HT1080 (cell line): ENCODE measurements at places on chromosomes 6 and 20. TPM values are rescaled to one million over a fixed set of nuclear protein-coding genes. Genes with fewer than 3 reads are reported as not detected.

GRCh38 chr6:593139-593906 is 63.6 kb downstream of the HUS1B start:
- peak; percentile 52 for DNase-seq

DNA sequence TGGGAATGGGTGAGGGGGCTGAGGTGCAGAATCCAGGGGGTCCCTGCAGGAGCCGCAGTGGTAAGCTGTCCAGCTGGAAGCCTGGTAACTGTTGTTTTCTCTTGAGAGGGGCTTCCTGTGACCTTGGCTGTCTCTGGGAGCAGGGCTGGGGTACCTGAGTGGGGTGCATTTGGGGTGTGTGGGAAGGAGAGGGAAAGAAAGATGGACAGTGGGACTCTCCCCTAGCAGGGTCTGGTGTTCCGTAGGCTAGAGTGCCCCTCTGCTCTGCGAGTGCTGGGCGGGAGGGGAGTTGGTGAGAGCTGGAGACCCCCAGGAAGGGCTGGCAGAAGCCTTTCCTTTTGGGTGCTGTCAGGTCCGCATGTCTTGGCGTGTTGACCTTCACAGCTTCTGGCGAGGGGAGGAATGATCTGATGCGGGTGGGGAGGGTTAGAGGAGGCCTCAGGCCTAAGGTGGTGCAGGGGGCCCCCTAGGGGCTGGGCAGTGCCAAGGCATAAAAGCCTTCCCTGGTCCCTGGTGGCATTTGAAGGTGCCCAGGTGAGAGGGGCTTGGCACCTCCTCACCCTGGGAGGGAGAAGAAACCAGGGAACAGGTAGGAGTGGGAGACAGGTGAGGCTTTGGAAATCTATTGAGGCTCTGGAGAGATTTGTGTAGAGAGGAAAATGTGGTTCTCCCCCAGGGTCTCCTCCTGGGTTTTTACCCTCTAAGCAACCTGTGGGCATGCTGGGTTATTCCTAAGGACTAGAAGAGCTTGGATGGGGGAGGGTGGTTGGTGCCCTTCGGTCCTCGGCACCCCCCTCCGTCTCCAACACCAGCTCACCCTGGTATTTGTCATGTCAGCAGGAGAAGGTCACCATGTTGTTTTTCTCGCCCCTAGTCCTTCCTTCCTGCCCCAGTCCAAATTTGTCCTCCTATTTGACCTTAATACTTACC is 3.3 kb downstream of the VEGFA start:
- peak; percentile 53 for DNase-seq

DNA sequence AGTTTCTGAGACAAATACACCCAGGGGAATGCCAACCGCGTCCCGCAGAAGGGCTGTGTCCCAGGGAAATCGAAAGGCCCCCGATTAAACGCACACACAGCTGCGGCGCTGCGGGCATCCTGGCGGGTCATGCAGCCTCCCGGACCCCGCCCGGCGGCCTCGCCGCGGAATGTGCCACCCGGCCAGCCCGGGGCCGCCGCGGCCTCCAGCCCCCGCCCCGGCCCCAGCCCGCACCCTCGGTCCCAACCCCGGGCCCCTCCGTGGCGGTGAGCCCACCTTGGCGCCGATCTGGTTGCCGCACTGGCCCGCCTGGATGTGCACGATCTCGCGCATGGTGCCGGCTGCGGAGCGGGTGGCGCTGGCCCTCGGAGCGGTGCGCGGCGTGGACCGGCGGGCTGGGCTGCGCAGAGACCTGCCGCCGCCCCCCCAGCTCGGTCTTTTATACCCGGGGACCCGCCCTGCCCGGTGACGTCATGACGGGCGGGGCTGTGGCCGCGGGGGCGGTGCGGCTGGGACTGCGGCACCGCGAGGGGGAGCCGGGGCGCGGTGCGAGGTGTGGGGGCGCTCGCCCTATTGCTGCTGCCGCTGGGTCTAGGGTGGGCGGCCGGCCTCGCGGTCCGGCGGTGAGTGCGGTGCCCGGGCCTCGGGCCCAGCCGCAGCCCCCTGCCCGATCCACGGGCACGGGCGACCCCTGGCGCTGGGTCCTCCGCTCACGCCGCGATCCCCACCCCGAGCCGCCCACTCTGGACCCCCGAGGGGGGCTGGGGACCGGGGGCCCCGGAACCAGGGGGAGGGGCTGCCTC is at the start of gene TUBB2A:
Gene TUBB2A, minus strand, starts transcription at position 414 of the 803 bp plus-strand sequence. Its CDS starts 81 bp downstream, at position 333.
- DNase-seq: peak; percentile 71

DNA sequence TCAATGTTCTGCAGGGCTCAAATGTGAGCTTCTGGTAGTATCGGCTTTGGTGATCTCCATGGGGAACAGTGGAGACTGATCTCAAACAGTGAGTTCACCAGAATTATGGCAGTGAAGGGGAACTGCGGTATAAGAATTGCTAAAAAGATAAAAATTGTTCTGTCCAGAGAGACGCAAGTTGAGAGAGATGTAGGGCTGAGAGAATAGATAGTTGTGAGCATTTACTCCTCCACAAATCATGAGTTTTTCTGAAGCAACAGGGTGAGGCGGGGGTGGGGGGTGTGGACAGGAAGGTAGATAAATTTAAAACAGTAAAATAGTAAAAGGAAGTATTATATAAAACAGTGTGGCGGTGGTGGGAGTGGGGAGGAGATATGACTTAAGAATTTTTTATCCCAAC is 98.6 kb upstream of the NEDD9 start:
- no peak for DNase-seq

DNA sequence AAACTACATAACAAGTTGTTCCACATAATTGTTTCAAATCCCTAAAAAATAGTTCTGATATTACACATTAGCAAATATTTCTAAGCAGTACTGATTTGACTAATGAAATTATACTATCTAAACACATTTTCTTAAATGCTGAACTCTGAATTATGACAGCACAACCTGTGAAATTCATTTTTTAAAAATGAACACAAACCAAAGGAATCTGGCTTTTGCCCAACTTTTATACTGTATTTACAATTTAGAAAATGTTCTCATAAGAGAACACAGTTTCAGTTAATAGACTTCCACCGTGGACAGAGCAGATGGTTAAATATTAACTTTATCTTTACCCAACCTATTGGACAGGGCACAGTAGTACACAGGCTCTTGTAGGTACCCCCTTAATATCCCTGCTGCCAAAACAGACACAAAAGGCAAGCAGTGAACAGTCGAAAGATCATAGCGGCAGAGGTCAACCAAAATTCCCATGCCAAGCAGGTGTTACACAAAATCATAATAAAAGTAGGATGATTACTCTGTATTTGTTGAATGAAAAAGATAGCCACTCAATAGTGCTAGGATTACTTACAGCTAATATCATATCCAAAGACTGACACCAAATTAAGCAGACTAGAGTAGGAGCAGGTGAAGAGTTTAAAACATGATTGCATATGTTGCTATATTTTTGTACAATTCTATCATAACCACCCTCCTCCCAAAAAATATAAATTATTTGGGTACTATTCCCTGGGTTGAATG is 122.5 kb downstream of the RNGTT start:
- no peak for DNase-seq

DNA sequence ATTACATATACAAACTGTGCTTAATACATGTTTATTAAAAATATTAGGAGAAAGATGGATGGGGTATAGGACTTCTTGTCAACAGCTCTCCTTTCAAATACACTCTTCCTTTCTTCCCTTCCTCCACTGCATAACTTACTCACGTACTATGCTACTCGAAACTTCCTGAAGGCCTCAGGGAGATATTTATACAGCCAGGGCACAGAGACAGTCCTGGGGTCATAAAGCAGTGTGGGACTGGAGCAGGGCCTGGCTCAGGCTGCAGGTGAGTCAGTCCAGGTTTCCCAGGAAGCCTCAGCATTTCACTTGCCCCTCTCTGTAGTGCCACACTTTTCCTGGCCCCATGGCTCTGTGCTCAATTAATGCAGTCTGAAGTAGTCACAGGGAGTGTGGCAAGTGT is 157.0 kb downstream of the UBE3D start:
- DNase-seq: peak; percentile 23

- DNase-seq: no peak
Measured at GRCh38 chr6:157943964-157944283, 37.7 kb upstream of the SYNJ2 start.

- DNase-seq: no peak
Measured at GRCh38 chr20:43959079-43959919, 44.6 kb downstream of the TOX2 start.

GRCh38 chr6:43743682-43744381 is 26.2 kb upstream of the VEGFA start:
- no peak for DNase-seq

- peak; percentile 80 for DNase-seq
Measured at GRCh38 chr6:157761331-157761921, 61.6 kb upstream of the SNX9 start.

DNA sequence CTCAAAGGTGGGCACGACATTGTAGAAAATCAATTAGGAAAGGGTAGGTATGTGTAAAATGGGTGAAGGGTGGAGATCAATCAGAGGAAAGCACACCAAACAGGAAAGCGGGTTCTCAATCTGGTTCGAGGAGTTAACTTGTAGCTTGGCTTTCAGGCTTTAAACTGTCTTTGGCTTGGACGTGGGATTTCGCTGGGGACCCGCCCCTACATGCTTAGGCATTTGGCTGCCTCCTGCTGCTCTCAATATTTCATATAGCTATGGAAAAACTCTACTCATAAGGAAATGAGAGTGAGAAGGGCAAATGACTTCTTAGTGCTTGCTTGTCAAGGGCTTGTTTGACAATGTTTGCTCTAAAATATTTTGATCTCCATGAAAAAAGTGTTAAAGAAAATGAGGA is 38.1 kb upstream of the PDE7B start:
- no peak for DNase-seq

DNA sequence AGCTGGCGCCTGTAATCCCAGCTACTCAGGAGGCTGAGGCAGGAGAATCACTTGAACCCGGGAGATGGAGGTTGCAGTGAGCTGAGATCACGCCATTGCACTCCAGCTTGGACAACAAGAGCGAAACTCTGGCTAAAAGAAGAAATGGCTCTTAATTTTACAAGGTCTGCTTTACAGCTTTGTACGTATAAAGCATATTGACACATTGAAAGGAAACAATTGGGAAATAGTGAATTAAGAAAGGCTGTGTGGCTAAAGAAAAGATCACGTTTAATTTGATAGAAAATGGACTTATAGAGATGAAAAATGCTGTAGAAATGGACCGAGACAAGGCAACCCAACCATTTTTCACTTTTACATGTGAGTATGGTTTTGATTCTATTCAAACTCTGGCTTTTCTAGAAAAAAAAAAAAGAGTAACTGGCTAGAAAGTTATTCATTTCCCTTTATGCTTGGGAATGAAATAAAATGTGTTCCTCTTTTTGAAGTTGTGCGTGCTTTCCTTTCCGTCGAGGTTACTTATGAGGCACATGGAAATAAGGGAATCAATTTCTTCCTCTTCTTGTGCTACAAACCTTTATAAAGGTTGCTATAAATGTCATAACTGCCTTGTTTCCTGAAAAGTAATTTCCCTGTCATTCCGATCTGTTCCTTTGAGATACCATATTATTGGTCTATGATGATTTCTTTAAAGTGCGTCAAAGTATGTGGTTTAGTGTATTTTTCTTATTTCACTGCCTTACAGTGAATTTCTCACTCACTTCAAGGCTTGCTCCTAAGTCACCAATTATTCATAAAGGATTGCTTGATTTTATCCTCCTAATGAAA is 29.4 kb downstream of the PFDN4 start:
- DNase-seq: no peak

- no peak for DNase-seq
Measured at GRCh38 chr20:58473453-58474425, 41.5 kb downstream of the APCDD1L start.

DNA sequence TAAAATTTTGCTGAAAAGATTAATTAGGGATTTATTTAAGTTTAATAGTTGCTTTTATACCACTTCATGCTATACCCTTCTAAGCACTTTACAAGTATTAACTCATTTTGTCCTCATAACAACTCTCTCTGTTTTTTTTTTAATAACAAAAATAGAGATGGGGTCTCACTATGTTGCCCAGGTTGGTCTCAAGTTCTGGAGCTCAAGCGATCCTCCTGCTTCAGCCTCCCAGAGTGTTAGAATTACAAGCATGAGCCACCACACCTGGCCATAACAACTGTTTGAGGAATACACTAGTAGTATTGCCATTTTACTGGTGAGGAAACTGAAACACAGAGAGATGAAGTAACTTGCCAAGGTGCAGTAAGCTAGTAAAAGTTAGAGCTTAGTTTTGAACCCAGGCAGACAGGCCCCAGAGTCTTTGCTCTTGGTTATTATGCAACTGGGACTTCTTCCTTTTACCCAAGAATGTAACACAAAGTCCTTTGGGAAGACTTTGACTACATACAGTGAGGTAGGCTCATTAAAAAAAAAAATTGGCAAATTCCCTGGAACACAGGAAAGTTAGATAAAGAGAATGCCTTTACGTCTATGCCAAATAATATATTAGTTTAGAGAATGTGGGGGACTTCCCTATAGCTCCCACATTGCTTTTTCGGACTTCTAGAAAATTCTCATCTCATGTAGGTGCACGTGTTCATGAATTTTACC is 11.4 kb downstream of the ANKS1A start:
- no peak for DNase-seq

DNA sequence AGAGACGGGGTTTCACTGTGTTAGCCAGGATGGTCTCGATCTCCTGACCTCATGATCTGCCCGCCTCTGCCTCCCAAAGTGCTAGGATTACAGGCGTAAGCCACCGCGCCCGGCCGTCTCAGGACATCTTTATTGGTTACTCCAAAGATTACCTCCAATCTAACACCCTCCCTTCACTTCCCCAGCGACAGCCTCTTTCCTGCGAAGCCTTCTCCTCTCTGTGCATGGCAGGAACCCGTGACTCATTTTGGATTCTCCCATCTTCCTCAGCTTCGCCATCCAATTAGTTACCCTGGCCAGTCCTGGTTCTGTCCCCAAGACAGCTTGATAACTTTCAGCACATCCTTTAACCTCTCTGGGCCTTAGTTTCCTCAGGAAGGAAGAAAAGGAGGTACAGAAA is 51.3 kb upstream of the TOX2 start:
- DNase-seq: peak; percentile 5

DNA sequence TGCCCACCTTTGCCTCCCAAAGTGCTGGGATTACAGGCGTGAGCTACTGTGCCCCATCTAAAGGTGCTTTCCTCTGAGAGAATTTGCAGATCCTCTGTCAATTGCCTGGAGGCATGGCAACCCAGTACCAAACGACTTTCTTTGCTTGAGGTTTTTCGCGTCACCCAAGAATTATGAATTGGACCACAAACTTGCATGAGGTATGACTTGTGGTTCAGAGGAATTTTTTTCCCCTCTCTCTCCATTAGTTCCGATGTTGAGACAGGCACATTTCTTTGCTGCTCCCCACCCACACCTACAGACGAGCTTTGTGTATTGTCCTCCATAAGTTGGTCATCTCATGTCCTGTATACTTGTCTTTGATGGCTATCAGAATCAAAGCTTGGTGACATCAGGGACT is 11.8 kb upstream of the SCAF8 start:
- peak; percentile 88 for DNase-seq

DNA sequence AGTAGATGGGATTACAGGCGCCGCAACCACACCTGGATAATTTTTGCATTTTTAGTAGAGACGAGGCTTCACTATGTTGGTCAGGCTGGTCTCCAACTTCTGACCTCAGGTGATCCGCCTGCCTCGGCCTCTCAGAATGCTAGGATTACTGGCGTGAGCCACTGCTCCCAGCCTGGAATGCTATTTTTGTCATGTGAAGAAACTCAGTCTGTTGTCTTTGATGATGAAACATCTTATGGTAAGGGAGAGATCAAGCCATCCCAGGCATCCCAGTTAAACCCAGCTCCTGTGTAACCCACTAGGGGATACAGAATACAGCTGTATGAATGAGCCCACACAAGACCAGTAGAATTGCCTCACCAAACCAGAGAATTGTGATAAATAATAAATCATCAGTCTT is 83.6 kb upstream of the RBM24 start:
- no peak for DNase-seq

KIF25 gene
- not detected in 2 replicates for total RNA-seq

VWA7 gene
- 0.77 and 0.79 TPM in 2 replicates for total RNA-seq

IL20RA gene
- total RNA-seq: not detected in 2 replicates

SYCP2L gene
- total RNA-seq: not detected in 2 replicates

PIM1 gene
- total RNA-seq: 9.3 and 10.9 TPM in 2 replicates

ADGB gene
- total RNA-seq: not detected in 2 replicates

CUL9 gene
- total RNA-seq: 15.2 and 22.1 TPM in 2 replicates
